ENCODE measurements at places on chromosomes 2 and 18.

- no peak for DNase-seq
Observed at GRCh38 chr2:241632478-241633325, 4.3 kb downstream of the THAP4 start.

DNA sequence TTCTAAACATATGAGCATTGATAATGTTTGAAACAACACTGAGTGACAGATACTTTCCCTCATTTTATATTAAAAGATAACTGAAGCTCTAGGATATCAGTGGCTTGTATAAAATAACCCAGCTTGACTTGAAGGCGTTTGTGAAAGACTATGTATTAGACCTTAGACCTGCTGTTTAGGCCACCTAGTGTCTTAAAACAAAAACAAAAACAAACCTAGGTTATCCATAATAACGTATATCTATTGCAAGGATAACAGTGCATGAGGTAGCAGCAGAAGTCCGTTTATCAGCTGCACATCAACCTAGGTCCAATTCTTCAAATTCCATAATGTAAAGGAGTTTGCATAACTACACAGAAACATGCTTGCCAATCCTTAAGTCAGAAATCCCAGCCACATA is 79.5 kb upstream of the MAP2 start:
- no peak for DNase-seq

DNA sequence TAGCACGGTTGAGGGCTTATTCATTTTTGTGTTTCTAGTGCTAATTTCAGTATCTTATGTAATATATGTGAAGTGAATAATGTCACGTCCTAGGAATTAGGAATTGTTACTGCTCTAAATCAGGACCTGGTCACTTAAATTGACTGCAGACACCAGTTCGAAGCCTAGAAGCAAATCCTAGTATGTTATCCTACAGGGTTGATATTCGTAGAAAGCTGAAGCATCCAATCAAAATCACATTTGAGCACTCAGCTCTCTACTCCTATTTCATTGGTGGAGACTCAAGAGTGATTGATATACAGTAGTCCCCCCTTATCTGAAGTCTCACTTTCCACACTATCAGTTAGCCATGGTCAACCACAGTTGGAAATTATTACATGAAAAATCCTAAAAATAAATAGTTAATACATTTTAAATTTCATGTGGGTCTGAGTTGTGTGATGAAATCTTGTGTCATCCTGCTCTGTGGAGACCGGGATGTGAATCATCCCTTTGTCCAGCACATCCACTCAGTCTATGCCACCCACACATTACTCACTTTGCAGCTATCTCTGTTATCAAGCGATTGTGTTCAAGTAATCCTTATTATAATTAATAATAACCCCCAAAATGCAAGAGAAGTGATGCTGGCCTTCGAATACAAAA is 35.2 kb upstream of the SCN9A start:
- no peak for DNase-seq

DNA sequence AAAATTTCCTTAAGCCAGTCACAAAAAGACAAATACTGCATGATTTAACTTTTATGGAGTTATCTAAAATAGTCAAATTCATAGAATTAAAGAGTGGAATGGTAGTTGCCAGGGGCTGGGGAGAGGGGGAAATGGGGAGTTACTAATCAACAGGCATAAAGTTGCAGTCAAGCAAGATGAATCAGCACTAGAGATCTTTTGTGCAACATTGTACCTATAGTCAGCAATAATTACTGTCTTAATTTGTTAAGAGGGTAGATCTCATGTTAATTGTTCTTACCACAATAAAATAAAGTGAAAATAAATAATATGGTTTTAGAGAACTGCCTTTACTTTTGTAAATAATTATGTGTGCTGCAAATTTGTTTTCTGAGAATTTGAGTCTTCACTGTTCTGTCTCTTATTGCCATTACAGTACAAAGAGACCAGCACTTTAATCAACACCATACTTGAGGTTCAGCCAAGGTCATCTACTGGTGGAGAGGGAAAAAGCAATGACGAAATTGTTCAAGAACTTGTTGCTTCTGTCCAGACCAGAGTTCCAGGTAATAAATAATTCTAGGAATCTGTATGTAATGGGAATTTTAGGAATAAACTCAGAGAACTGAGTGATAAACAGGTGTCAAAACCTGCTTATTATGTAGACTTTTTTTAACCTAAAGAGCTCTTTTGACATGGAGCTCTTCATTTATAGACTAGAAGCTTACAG is 75.5 kb downstream of the TRABD2A start:
- no peak for DNase-seq

DNA sequence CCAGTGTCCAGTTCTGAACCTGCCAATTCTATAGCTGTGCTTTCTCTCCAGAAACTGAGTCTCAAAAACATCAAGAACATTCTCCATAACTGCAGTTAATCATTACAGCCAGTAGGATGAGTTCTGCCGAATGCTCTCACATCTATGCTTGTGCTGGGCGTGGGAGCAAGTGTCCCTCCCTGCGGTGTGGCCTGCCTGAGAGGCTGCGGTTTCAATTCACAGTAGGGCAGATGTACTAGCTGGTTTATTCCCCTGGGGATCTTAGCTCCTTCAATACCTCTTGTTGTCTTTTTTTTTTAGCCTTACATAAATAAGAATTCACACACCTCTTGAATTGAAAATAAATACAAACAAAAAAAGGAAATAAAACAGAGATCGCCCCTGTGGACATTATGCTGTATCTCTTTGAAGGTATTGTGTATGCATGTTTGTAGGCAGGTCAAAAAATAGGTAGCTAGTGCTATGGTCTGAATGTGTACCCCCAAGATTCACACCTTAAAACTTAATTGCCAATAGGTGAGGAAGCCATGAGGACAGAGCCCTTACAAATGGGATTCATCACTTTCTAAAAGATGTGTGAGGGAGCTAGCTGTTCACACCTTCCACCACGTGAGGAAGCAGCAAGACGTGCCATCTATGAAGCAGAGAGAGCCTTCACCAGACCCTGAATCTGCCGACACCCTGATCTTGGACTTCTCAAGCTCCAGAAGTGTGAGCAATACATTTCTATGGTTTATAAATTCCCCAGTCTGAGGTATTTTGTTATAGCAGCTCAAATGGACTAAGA is 74.3 kb downstream of the BCL2L11 start:
- DNase-seq = no peak

All from effector memory CD8-positive, alpha-beta T cell (primary cell).